ENCODE measurements at places on chromosomes 11 and 22.

DNA sequence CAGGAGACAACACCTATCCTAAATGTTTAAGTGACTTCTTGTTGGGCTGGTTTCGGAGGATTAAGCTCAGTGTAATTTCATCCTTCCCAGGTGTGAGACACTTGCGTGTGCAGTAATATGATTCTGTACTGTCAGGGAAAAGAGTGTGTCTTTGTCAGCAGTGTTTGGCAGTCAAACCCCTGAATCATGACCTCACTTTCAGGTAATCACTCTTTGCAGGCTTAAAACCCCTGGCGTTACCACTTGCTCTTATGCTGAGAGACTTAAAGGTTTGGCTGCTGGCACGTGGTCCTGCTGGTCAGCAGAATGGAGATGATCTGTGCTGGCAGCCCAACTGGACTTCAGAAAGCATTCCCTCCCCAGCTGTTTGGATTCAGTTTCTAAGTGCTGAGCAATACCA is 56.1 kb downstream of the APIP start:
- no peak for DNase-seq

- DNase-seq, result no peak
These were observed 262.8 kb downstream of the BRD1 start for GRCh38 chr22:49564666-49565515.

DNA sequence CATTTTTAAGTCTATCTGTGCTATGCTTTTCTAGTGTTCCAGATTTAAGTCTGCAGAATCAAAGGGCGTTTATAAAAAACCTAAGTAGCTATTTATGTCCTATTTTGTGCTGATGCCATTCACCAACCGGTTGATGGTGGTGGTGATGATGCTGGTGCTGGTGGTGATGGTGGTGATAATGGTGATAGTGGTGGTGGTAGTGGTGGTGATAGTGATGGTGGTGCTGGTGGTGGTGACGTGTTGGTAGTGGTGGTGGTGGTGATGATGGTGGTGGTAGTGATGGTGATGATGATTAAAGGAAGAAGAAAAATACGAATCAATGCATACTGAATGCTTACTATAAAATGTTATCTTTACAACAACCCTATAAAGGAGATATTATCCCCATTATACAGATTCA is 178.2 kb downstream of the OPCML start:
- no peak for DNase-seq

- DNase-seq, result peak; percentile 61
These were observed 1.3 kb downstream of the PPP1R14B start for GRCh38 chr11:64245401-64245796.

GRCh38 chr11:20415432-20415831 is 27.9 kb downstream of the PRMT3 start:
- no peak for DNase-seq

GRCh38 chr11:133605482-133605881 is 73.2 kb upstream of the OPCML start:
- DNase-seq, result no peak

DNA sequence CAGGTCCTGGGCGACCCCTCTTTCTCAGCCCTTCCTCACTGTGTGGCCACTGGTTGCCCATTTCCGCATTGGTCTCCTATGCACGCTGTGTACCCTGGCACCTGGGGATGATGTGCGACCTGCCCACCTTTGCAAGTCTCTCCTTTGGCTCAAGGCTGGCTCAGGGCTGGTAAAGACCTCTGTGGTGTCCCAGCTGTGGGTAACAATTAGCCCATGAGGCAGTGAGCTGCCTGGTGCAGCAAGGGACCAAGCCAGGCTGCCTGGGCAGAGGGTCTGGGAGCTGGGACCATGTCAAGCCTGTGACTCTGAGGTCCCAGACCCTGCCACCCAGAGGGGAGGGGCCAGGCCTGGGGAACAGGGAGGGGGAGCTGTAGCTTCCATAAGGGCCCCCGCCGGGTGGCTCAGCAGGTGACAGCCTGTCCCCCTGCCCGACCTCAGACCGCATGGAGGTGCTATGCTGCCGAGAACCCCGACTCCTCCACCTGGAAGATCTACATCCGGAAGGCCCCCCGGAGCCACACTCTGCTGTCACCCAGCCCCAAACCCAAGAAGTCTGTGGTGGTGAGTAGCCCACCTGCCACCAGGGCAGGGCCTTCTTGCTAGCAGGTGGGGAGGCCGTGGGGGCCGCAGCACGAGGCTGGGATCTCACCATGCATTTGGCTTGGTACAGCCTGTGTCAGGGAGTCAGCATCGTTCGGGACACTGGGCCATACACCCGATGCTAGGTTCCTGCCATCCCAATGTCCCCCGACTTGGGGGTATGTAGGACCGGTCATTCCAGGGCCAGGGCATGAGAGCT is 112.5 kb downstream of the KCNQ1OT1 start:
- peak; percentile 2 for DNase-seq

DNA sequence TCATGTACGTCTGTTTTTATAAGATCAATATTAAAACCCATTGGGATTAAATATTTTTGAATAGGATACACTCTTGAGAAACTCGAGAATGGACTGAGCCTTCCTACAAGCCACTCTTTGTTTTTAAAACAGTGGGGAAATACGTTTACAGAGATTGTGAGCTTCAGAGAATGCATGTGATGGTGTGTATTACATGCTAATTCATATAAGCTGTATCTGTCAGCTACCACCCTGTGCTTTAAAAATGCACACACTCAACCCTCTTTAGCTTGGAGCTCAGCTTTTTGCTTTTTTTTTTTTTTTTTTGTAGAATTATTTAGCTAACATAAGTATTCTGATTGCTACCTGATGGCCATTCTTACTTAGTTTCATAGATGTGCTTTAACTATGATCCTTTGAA is 46.3 kb upstream of the ASPHD2 start:
- no peak for DNase-seq

- no peak for DNase-seq
These were observed 455.6 kb downstream of the BUD13 start for GRCh38 chr11:116317212-116317611.

- no peak for DNase-seq
These were observed 81.0 kb downstream of the MYEOV start for GRCh38 chr11:69374946-69375310.

DNA sequence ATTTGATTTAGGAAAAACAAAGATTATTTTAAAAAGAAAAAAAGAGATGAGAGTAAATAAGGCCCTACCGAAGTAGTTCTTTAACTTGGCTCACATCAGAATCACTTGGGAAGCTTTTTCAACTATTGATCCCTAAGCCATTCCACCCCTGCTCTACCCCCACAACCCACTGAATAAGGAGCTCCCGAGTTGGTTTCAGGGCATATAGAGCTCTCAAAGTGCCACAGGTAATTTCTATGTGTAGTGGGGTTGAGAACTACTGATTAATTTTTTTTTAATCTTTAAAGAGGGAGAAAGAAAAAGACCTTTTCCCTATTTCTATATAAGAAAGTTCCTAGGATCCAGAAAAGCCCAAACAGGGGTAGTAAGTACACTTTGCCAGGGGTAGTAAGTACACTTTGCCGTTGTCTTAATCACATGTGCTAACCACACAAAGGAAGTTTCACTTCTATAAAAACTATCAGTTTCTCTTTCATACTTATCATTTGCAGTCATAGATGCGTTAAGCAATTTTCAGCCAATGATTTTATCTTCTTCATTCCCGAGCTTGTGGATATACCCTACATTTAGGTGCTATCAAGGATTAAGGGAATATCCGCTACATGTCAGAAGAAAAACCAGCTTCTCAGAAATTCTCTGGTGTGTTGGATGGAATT is 108.4 kb upstream of the ZC3H12C start:
- no peak for DNase-seq

DNA sequence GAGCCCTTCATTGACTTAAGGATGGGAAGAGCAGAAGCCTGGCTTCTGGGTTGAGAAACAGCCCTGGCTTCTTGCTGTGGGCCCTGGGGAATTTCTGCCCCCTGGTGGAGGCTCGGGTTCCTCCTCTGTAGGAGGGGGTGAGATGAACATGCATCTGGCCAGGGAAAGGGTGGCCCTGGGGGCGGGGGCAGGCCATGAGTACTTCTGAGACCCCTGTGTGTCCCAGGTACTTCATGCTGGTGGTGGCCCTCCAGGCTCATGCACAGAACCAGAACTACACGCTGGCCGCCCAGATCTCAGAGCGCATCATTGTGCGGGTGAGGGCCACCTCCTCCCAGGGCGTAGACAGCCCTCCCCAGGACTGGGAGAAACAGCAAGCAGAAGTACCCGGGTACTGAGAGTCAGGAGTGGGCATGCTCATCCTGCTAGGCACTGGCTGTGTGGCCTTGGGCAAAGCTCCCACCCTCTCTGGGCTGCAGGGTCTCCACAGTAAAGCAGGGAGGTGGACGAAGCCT is 15.8 kb downstream of the TMEM258 start:
- DNase-seq, result peak; percentile 29

DNA sequence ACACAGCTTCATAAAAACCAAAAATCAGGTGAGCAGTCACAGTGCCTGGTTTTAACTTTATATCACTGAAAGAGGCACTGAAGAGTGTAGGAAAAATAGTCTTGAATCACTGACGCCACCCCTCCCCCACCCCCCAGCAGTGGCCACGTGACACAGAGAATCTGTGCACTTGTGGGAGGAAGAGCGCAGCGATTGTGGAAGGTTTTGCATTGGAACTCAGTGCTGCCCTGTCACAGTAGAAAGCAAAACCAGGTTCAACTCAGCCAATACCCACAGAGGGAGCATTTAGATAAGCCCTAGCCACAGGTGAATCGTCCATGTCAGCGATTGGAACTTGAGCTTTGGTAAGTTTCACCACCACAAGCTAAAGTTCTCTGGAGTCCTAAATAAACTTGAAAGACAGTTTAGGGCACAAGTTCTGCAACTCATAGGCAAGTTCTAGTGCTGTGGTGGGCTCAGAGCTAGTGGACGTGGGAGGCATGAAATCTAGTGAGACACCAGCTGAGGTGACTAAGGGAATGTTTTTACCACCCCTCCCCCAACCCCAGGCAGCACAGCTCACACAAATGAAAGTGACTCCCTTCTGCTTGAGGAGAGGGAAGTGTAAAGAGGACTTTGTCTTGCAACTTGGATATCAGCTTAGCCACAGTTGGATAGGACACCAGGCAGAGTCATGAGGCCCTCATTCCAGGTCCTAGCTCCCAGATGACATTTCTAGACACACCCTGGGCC is 13.3 kb downstream of the OR52B2 start:
- DNase-seq, result no peak

GRCh38 chr11:110715541-110715940 is 3.3 kb upstream of the ARHGAP20 start:
- no peak for DNase-seq

DNA sequence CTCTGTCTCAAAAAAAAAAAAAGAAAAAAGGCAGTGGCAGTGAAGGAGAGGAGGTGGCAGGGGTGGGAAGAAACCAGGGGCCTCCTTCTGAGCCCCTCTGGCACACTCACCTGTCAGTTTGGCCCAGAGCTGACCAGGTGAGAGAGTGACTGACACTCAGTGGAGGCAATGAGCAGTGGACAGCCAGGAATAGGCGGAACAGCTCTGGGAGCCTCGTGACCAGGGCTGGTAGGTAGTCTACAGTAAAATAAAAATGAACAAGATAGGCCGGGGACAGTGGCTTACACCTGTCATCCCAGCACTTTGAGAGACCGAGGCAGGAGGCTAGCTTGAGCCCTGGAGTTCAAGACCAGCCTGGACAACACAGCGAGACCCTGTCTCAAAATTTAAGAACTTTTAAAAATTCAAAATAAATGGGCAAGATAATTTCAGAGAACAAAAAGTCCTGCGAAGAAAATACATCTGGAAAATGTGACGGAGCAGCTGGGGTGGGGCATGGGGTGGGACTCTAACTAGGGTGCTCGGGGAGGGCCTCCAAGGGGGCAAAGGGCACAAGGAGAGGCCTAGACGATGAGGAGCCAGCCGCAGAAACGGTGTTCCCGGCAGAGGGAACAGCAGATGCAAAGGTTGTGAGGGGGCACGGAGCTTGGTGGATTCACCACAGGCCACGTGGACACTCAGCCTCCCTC is 3.8 kb upstream of the PDXP start:
- no peak for DNase-seq

DNA sequence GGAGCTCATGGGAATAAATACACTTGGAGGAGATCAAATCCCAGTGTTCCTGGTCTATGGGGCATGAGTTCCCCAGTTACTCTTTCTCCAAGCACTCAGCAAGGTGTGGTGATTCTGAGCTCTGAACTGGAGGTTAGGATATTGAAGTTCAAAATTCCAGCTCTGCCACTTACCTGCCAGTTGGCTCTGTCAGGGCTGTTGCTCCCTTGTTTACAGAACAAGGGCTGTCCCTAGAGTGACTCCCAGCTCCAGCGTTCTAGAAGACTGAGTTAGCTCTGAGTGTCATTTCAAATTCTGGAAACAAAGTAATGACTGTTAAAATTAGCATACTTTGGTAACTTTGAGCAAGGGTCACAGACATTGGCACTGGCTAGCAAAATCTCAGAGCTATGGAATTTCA is 69.7 kb upstream of the ZBED5 start:
- DNase-seq, result peak; percentile 75

GRCh38 chr11:63961608-63962412 is 12.6 kb upstream of the COX8A start:
- DNase-seq, result no peak

- no peak for DNase-seq
These were observed 48.8 kb upstream of the MYO18B start for GRCh38 chr22:25693268-25693565.

DNA sequence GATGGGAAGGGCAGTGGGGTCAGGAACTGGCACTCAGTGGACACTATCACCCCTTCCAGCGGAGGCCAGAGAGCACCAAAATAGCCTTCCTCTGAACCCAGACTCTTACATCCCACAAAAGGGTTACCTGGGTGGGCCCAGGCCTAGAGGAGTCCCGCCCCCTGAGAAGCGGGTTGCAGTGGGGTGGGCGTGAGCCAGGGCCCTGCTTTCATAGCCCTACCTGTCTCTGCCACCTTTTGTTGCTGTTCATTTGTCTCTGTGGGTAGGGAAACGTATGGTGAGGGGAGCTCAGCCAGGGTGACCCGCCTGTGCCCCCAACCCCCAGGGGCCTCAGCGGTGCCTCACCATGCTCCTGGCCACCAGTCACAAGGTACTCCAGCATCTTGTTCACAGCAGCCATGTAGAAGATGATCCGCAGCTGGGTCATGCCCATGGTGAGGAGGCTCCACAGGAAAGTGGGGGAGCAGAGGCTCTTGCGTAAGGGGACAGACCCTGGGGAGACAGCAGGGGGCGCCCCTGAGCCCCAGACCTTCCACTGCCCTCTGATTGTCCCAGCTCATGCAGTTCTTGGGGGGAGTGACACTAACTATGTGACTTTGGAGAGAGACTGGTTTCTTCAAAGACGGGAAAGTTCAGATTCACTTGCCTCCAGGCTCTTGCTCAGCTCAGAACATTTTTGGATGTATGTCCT is 24.0 kb downstream of the SLC43A1 start:
- DNase-seq, result no peak

GRCh38 chr11:134905928-134906327 is 493.9 kb upstream of the B3GAT1 start:
- no peak for DNase-seq

- DNase-seq, result no peak
These were observed 25.8 kb downstream of the DDIAS start for GRCh38 chr11:82927264-82927880.

- peak; percentile 10 for DNase-seq
These were observed 58.2 kb upstream of the FTH1 start for GRCh38 chr11:62025487-62026105.
